ENCODE measurements at places on chromosomes 3 and 15.

- no peak for DNase-seq
Measured at GRCh38 chr15:48413304-48413703, 82.1 kb downstream of the DUT start.

GRCh38 chr3:132073771-132074170, 39.0 kb upstream of the CPNE4 start:
- DNase-seq = no peak

- no peak for DNase-seq
Measured at GRCh38 chr3:127858937-127859336, 36.6 kb upstream of the MGLL start.

- DNase-seq = no peak
Measured at GRCh38 chr3:64983583-64984359, 296.0 kb upstream of the ADAMTS9 start.

DNA sequence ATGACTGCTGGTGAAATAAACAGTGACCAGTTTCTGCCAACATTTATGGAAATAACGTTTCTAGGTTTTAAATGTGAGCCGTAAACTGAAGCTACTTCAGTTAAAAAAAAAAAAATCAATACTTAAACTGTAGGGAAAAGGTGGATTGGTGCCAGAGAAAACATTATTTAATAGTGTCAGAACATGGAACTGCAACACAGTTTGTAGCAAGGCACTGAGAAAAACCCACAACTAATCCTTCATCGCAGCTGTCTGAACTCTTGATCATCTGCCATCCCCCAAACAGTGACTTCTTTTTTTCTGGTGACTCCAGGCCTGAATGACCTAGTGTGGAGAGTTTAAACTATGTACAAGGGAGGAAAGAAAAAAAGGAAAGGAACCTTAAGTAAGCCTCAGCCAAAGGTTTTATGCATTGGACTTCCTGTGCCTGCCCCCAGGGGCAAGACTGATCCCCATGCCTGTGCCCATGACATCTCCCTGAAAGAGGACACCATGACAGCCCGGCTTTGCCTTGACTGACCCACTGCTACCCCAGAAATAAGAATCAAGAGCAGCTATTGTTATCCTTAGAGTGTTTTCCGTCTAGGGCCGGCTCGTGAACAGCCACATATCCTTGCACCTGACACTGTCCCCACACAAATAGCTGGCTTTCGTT, 33.1 kb downstream of the CRTAP start:
- no peak for DNase-seq

DNA sequence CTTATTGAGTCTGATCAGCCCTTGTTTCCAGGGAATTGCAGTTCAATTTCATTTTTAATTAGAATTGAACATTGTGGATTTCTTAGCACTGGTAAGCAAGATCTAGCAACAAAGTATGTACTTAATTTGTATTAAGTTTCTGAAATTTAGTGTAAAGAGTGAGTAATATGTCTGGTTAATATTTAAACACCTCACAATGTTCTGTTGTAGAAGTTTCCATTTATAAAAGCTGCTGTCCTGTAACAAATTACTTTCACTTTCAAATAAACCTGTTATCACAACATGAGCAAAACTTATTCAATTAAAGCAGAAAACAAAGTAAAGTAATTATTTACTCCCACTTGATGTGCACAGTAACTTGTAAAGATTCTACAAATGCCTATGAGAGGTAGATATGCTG, 448.5 kb downstream of the NAALADL2 start:
- no peak for DNase-seq
